ENCODE measurements at places on chromosomes 5 and 9. TPM values are rescaled to one million over a fixed set of nuclear protein-coding genes. Genes with fewer than 3 reads are reported as not detected.

DNA sequence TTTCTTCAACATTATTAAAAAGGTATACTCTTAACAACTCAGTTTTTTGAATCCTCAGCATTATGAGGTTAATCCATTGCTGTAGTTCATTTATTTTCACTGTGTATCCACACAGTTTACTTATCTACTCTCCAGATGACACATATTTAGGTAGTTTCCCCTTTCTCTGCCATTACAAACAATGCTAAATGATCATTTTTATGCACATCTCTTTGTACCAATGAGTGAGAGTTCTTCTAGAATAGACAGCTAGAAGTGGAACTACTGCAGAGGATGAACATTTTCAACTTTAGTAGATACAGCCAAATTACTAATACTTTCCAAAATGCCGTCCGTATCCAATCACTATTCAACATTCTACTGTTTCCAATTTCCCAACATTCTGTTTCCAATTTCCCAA is 11.5 kb downstream of the AFF4 start:
- DNase-seq: no peak

Gene SLC1A1
- 22.7 TPM for polyA plus RNA-seq

DNA sequence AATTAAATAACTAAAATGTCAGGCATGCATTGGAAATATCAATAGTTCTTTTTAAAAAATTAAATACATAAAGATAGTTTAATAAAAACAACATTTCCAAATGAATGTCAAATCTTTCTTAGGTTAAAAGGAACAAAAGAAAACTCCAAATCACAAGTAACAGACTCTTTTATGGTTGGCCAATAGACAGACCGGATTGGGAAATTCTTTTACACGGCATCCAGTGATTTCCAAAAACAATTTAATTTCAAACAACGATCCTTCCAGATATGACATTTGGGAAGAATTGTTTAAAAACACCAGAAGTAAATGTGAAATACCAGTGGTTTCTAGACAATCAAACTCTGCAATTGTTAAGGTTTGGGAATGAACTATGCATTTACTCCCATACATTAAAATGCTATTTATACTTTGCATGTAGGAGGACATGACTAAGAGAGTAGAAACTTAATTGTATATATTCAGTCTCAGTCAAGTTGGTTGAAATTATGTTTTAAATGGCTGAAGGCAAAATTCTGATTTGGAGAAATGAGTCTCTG is 32.8 kb downstream of the ZNF474 start:
- no peak for DNase-seq

Gene GGTA1
- 4.9 TPM for polyA plus RNA-seq

DNA sequence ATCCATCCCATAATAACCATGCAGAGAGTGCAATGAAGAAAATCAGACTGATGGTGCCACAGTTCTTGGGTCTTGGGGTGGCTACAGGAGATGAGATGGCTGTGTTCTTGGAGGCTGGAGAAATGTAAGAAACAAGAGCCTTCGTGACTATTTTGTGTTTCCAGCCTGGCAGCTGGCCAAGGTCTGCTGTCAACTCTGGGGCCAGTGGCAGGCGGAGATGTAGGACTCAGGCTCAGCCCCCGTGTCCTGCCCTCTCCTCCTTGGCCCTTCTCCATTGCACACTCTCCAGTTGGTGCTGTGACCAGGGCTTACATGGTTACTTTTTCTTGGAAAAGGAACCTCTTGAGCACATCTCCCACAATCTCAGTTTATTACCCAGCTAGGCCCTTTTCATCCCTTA is 235.4 kb downstream of the DMRT2 start:
- DNase-seq: no peak

GRCh38 chr5:151454166-151454565 is 6.8 kb downstream of the SLC36A1 start:
- DNase-seq: no peak

- no peak for DNase-seq
Measured at GRCh38 chr5:66814146-66814991, 218.2 kb downstream of the MAST4 start.

DNA sequence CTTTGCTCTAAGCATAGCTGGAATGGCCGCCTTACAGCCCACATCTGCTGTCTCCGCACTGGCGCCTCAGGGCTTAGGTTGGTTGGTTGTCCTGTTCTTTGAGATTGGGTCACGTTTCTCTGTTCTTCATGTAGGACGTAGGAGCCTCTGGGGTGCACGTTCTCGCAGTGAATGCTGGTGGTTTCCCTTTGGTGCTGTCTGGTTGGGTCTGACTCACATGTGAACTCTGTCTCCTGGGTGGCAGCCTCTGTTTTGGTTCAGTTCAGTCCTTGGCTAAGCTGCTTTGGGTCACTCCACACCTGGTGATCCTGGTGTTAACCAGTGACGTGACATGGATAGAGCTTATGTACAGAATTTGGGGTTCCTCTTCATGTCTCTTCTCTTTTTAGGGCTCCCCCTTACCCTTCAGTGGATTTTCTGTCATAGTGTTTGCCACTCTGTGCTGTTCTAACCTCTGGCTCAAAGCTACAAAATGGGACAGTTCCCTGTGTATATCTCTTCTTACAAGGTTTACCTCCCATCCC is 12.6 kb upstream of the LPCAT1 start:
- DNase-seq: no peak

Measured in left renal cortex interstitium (tissue), 4 donors.